ENCODE measurements at places on chromosomes 7 and 10.

DNA sequence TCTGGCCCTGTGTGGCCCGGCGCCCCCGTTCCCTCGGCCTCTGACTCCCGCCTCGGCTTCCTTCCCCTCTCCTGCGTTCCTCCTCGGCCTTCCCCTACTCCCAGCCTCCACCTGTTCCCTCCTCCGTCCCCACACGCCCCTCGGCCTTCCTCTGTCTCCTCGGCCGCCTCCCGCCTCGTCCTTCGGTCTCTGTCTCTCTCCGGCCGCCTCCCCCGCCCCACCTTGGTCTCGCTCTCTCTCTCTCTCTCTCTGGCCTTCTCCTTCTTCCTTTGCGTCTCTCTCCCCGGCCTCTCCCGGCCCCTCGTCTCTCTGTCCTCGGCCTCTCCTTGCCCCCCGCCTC lies 588 bp downstream of the GET4 start:
- H3K27me3 ChIP-seq, result no peaks in the 10 kb centered on the region
- peak overlapping the region; percentile 90 for H3K27ac ChIP-seq
- H3K4me1 ChIP-seq, result peaks cover 34% of the 10 kb centered on the region
- peak overlapping the region; percentile 88 for H3K4me3 ChIP-seq

DNA sequence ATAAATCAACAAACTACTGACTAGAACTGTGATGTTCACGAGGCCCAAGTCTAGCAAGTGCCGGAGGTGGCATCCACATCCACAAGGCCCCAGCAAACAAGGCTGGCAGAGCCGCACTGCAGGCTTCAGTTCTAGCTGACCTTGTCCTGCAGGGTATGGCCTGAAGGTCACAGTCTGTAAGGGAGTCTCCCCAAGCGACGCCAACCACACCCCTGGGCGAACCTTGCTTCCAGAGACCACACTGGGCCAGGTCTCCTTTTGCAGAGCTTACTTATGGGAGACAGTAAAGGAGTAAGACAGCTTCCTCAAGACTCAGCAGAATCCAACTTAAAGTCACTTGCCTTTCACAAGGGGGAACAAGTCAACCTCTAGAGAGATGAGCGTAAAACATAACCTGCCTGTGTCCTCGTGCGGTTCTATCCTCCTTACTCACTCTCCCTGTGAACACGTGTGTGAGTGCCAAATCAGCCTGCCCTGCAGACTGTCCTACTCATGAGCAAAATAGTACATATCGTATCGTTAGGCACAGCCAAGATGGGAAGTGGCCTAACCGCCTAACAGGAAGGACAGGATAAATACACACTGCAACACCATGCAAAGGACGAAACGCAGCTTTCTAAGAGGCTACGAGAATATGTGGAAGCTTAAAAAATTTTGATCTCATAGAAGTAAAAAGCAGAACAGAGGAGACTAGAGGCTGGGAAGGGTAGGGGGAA lies 22.7 kb downstream of the FAM53B start:
- DNase-seq, result no peak
- H3K4me3 ChIP-seq, result no peak overlapping the region
- no peaks in the 10 kb centered on the region for H3K27me3 ChIP-seq
- H3K36me3 ChIP-seq, result peaks cover 15% of the 10 kb centered on the region
- peak overlapping the region; percentile 23 for H3K27ac ChIP-seq

GRCh38 chr10:51986516-51986915 lies 287.1 kb upstream of the CSTF2T start:
- H3K36me3 ChIP-seq, result no peaks in the 10 kb centered on the region
- H3K4me1 ChIP-seq, result no peaks in the 10 kb centered on the region
- DNase-seq, result no peak
- H3K4me3 ChIP-seq, result no peak overlapping the region
- H3K27me3 ChIP-seq, result no peaks in the 10 kb centered on the region
- H3K27ac ChIP-seq, result no peak overlapping the region

DNA sequence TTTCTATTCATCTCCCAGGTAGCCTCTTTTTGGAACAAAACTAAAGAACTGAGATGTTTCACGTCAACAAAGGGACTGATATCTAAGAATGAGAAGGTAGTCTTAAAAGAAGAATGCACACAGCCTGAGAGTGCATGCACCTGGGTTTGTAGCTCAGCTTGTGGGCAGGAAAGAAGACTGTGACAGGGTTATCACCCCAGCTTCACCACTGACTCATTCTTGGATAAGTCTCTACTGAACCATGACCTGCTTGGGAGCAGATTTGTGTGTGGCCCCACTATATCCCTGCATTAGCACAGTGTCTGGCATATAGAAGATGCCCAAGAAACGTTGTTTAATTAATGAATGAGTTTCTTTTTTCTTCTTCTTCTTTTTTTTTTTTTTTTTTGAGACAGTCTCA lies 187.5 kb downstream of the GPAM start:
- no peaks in the 10 kb centered on the region for H3K27me3 ChIP-seq
- no peak for DNase-seq
- no peaks in the 10 kb centered on the region for H3K36me3 ChIP-seq
- no peak overlapping the region for H3K27ac ChIP-seq
- no peak overlapping the region for H3K4me3 ChIP-seq
- H3K4me1 ChIP-seq, result no peaks in the 10 kb centered on the region

GRCh38 chr10:31528831-31529230 lies 209.8 kb downstream of the ZEB1 start:
- H3K4me3 ChIP-seq, result no peak overlapping the region
- peaks cover 23% of the 10 kb centered on the region for H3K36me3 ChIP-seq
- H3K27me3 ChIP-seq, result peaks cover 2% of the 10 kb centered on the region
- no peaks in the 10 kb centered on the region for H3K4me1 ChIP-seq

- H3K27ac ChIP-seq, result no peak overlapping the region
- no peaks in the 10 kb centered on the region for H3K36me3 ChIP-seq
- peak overlapping the region; percentile 32 for H3K4me3 ChIP-seq
- no peak for DNase-seq
Observed at GRCh38 chr10:102240467-102241031, 763 bp downstream of the PITX3 start.

GRCh38 chr7:77867537-77867865 lies 68.9 kb downstream of the PHTF2 start:
- peaks cover 23% of the 10 kb centered on the region for H3K36me3 ChIP-seq
- no peak overlapping the region for H3K4me3 ChIP-seq
- no peaks in the 10 kb centered on the region for H3K27me3 ChIP-seq

- peaks cover 48% of the 10 kb centered on the region for H3K27me3 ChIP-seq
- peaks cover 19% of the 10 kb centered on the region for H3K4me1 ChIP-seq
- DNase-seq, result no peak
- H3K4me3 ChIP-seq, result no peak overlapping the region
- H3K27ac ChIP-seq, result no peak overlapping the region
Observed at GRCh38 chr10:28681928-28682750, 4.8 kb downstream of the BAMBI start.

- H3K4me1 ChIP-seq, result peaks cover 13% of the 10 kb centered on the region
- H3K27ac ChIP-seq, result peak overlapping the region; percentile 73
- DNase-seq, result peak; percentile 36
- no peaks in the 10 kb centered on the region for H3K36me3 ChIP-seq
- H3K27me3 ChIP-seq, result no peaks in the 10 kb centered on the region
Observed at GRCh38 chr10:119253433-119254174, 46.2 kb downstream of the GRK5 start.

DNA sequence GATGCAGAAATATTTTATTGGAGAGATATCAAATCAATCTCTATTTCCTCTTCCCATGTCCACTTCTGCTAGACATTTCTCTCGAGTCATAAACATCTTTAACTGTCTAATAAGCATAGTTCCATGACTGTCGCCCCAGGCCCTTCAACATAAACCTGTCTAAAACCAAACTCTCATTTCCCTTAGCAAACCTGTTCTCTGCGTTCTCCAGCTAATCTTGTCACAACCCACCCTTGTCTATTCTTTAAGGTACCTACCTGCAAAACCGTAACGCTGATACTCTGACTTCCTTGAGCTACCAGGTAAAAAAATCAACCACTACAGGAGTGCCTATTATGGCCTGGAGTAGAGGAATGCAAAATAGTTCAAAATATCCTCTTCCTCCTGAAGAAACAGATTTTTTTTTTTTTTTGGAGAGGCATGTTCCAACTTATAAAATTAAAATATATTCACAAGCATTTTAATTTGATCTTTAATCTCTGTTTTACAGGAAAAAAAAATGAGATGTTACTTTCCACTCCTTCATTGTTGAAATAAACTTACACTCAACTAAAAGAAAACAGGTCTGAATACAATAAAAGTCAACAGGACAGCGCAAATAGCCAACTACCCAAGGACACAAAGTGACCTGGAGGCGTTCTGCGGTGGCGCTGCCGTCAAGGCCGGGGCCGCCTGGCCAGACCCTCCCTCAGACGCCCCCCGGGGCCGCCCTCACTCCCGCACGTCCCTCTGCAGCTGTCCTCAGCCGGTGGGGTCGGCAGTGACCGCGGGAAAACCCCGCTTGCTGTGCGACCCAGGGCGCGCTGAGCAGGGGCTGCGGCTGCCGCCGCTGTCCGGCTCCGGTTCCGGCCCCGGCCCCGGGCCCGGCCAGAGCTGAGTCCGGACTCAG lies 765 bp downstream of the SLC25A40 start:
- H3K4me3 ChIP-seq, result peak overlapping the region; percentile 78
- H3K27me3 ChIP-seq, result no peaks in the 10 kb centered on the region
- H3K27ac ChIP-seq, result peak overlapping the region; percentile 97
- H3K36me3 ChIP-seq, result peaks cover 67% of the 10 kb centered on the region

DNA sequence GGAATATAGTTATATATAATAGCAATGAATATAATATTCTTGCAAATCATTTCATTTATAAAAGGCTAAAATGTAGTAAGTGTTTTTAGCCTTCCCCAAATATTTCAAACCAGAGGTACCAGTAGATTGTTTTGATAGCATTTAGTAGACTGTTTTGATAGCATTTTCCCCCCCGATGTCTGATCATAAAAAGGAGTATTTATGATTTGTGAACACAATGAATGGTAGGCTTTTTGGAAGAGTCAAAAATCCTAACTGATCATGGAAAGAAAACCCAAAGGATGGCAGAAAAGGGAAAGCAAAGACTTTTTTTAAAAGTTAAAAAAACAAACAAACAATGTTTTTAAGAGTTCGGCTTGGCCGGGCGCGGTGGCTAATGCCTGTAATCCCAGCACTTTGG lies 152.5 kb downstream of the PIP4K2A start:
- no peak for DNase-seq
- peaks cover 53% of the 10 kb centered on the region for H3K36me3 ChIP-seq
- H3K27ac ChIP-seq, result no peak overlapping the region
- H3K4me3 ChIP-seq, result no peak overlapping the region
- no peaks in the 10 kb centered on the region for H3K27me3 ChIP-seq

DNA sequence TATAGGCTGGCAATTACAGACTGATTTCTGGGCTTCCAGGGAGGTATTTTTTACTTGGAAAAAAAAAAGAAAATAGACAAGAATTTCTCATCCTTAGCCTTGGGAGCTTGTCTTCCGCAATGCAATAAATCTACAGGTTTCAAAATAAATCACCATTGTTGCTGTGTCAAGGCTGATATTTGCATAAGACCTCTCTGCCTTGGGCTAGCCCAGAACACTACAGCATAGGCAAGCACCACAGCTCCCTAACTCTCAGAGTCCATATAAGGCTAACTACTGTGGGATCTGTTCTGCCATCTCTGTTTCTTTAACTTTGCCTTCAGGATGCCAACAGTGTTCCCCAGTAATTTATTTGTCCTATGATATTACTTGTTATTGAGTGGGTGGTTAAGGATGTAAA lies 64.4 kb downstream of the ZWINT start:
- H3K27me3 ChIP-seq, result no peaks in the 10 kb centered on the region
- no peak overlapping the region for H3K4me3 ChIP-seq
- H3K27ac ChIP-seq, result no peak overlapping the region
- DNase-seq, result no peak
- no peaks in the 10 kb centered on the region for H3K4me1 ChIP-seq

- no peaks in the 10 kb centered on the region for H3K4me1 ChIP-seq
- no peaks in the 10 kb centered on the region for H3K36me3 ChIP-seq
- H3K27me3 ChIP-seq, result peaks cover 2% of the 10 kb centered on the region
- no peak overlapping the region for H3K4me3 ChIP-seq
- no peak overlapping the region for H3K27ac ChIP-seq
Observed at GRCh38 chr10:13909516-13910258, 322.9 kb downstream of the PRPF18 start.

Measured in activated CD8-positive, alpha-beta T cell treated with anti-CD3 and anti-CD28 coated beads, Interleukin-2, amount 10 ng/mL, durations not matched to agents 7 days and 5 days (primary cell).